ENCODE measurements at places on chromosomes 3 and 15.
A peak's percentile ranks its signal among the peaks of the same experiment; 100 is the strongest.

GRCh38 chr15:66253418-66254088 is at the start of gene MEGF11:
MEGF11 (minus strand) TSS chr15:66253750; CDS start chr15:66128403, 125,347 bp downstream.
- peak; percentile 68 for DNase-seq

- DNase-seq: no peak
Observed at GRCh38 chr15:85874236-85874635, 79.5 kb upstream of the KLHL25 start.

DNA sequence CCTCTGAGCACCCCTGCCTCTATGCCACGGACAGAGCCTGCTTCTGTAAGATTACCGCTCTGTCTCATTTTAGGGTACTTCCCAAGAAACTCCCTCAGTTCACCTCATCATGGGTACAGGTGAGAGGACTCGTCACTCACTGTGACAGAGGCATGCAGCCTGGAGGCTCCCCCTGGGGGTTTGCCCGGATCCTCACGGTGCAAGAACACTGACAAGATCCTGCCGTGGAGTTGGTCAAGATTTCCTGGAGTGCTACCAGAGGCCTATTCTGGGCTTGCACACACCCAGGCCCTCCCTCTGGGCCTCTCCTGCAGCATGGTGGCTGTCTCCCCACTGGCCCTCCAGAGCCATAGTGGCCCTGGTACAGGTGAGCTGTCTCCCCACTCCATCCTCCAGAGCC is 103.1 kb upstream of the TNIK start:
- DNase-seq: no peak

GRCh38 chr15:69462493-69463181 is 10.0 kb downstream of the RPLP1 start:
- peak; percentile 97 for DNase-seq

DNA sequence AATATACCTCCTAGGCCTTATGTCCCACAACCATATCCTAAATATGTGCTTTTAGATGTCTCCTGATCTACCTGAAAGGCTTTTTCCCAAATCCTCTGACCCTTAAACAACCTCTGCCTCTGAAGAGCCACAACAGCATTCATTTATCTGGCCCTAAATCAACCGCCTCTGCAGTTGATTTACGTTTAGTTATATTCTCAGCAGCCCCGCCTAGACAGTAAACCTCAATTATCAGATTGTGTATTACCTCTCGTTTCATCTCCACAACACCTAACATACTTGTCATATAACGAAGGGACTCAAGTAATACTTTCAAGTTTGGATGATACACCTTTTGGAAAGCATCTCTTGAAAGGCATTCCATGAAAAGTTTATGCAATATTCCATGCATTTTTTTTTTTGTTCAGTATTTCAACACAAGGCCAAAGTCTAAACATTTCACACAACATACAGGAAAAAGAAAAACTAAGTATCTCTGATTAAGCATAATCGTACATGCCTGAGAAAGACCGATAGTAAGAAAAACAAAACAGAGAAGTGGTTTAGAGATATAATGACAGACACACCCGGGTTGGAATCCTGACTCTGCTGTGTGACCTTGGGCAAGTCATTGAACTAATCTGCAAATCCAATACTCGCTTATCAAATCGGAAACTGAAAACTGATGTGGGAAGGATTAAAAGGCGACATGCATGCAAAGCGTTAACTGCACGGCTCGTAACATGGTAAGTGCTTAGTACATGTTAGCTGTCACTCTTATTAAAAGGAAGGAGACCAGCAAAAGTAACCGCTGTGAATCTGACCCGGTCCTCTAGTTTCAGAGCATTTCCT is 778 bp downstream of the CRBN start:
- DNase-seq: no peak

GRCh38 chr15:97961067-97961954 is 808 bp downstream of the ARRDC4 start:
- no peak for DNase-seq

DNA sequence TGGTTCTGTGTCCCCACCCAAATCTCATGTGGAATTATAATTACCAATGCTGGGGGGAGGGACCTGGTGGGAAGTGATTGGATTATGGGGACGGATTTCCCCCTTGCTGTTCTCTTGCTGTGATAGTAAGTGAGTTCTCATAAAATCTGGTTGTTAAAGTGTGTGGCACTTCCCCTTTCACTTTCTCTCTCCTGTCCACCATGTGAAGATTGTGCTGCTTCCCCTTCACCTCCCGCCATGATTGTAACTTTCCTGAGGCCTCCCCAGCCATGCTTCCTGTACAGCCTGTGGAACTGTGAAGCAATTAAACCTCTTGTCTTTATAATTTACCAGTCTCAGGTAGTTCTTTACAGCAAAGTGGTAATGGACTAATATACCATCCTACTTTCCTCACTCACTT is 289.6 kb downstream of the EFHB start:
- no peak for DNase-seq

DNA sequence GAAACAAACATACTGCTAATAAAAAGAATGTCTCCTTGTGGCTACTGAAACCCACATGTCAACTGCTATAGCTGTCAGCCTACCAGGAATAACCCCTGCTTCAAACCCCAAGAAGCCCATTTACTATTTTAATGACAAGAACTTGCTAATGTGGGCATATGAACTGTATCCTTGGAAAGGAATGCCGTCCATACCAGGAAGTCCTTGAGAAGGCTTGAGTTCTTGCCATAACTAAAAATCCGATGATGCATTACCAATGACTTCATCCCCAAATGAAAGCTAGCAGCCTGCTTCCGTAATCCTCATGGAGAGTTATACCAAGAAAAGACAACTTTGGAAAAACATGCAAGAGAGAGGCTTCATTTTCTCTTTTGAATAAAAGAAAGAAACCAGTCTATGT is 34.8 kb downstream of the MINDY4B start:
- no peak for DNase-seq

- DNase-seq: no peak
Observed at GRCh38 chr15:43541785-43542184, 24.4 kb downstream of the MAP1A start.

Data from NCI-H1105 treated with DMSO at 0.1 percent for 48 hours (cell line).